Pons (tissue), 1 donor: ENCODE measurements at places on chromosomes 7 and 10.

- DNase-seq = no peak
These were observed 1077.1 kb upstream of the C7orf33 start for GRCh38 chr7:147513451-147513850.

- peak; percentile 99 for DNase-seq
These were observed 16.5 kb downstream of the ANLN start for GRCh38 chr7:36406156-36406555.

GRCh38 chr10:22853906-22854447, 73.9 kb upstream of the ARMC3 start:
- no peak for DNase-seq

- DNase-seq = no peak
These were observed 211.6 kb downstream of the NEBL start for GRCh38 chr10:20685462-20685861.

DNA sequence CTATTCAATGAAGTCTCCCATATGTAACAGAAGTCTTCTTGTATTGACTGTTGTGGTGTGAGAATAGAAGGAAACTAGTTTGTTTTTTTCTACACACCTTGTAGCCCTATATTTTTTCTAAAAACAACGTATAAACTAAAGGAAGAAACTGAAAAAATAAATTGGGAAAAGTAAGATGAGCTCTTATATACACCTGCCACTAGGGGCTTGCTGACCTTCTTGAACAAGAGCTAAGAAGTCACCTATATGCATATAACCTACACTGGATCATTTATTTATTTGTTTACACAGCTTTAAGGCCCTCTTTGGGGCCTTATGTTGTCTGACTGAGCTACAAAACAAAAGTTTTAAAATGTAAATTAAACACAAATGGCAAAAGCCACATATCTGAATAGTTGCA, 383.0 kb downstream of the HPSE2 start:
- DNase-seq = no peak

DNA sequence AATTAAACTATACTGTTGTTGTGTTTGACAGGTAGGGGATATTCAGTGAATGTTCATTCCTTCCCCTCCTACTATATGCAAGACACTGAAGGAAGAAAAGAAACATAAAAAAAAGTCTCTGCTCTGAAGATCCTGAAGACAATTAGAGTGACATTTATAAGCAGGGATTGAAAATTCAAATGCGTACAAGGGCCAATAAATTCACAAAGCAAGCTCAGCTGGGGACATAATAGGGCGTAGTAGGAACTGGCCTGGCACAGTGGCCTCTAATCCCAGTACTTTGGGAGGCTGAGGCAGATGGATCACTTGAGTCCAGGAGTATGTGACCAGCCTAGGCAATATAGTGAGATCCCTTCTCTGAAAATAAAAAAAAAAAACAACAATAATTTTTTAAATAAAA, 104.9 kb upstream of the KMT2E start:
- DNase-seq = no peak

DNA sequence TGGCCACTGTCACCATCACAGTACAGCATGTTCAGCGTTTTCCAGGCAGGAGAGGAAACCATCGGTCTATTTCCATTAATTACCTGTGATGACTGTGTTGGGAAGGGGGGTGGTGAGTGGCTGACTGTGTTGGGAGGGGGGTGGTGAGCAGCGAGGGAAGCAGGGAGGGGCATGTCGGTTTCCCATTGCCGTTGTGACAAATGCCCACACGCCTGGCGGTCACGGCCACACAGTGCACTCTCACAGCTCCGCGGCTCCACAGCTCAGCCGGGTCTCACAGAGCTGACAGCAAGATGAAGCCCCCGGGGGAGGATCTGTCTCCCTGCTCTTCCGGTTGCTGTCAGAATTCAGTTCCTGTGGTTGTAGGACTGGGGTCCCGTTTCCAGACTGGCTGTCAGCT, 39.0 kb downstream of the AP5Z1 start:
- no peak for DNase-seq

DNA sequence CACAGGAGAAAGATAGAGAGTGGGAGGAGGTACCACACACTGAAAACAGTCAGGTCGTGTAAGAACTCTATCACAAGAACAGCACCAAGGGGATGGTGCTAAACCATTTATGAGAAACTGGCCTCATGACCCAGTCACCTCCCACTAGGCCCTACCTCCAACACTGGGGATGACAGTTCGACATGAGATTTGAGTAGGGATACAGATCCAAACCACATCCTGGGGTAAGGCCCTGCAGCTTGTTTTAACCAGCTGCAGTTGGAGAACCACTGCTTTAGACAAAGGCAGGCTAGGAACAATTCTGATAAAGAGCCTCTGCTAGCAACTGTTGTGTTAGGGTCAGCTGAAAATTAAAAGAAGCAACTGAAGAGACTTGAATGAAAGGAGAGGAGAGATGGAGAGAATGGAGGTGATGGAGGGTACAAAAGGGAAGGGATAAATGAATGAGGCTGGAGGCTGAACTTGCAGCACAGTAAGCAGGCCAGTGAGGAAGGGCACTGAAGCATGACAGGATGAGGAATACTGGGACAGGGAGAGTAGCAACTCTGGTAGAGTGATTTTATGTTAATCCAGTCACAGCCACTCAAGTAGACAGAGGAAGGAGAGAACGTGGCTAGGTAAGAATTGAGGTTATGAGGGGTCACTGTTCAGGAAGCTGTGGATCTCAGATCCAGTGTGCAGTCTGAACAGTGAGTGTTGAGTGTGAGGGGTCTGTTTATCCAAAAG, 23.6 kb downstream of the MEST start:
- DNase-seq = no peak

- no peak for DNase-seq
These were observed 31.4 kb downstream of the C10orf90 start for GRCh38 chr10:126639084-126639483.

GRCh38 chr10:60148266-60148840, 241.3 kb downstream of the ANK3 start:
- no peak for DNase-seq

- DNase-seq = no peak
These were observed 398.1 kb upstream of the C7orf33 start for GRCh38 chr7:148192491-148192890.

GRCh38 chr10:71774916-71775702, 1.8 kb upstream of the VSIR start:
- DNase-seq = peak; percentile 72

DNA sequence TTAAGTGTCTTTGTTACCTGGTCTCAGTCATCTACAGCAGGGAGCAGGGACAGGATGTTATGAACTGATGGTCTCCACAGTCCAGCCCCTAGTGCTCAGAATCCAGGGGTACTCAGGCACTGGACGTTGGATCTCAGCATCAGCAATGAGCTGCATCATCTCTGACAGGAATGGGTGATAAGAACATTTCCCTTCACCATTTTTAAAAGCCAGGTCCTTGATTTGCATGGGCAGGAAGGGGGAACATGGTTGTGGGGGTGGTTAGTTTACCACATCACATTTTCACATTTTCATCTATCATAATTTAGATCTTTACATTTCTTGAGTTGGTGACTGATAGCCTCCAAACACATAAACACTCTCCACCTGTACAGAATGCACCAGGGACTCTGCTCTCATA, 427.8 kb upstream of the NPVF start:
- DNase-seq = no peak

GRCh38 chr10:79023240-79024162, 45.3 kb upstream of the ZMIZ1 start:
- DNase-seq = no peak

GRCh38 chr10:132560241-132560731, 22.7 kb downstream of the INPP5A start:
- no peak for DNase-seq

GRCh38 chr10:87618566-87619423, 40.9 kb upstream of the PAPSS2 start:
- no peak for DNase-seq

DNA sequence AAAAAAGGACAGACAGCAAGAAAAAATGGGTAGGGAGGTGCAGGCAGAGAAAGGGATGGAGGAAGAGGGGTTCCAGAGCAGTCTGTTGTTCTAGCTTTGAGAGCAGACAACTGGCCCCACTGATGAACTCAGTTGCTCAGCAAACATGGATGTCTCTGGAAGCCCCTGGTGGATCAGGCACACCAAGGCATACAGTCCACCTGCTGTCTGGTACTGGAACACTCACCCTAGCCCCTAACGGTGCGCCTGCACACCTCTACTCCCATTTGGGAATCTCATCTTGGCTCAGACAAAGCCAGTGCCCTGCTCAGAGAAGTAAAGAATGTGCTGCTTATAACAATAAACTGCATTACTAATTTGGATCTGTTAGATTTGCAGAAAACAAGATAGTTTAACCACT, 7.7 kb downstream of the MACROH2A2 start:
- no peak for DNase-seq

DNA sequence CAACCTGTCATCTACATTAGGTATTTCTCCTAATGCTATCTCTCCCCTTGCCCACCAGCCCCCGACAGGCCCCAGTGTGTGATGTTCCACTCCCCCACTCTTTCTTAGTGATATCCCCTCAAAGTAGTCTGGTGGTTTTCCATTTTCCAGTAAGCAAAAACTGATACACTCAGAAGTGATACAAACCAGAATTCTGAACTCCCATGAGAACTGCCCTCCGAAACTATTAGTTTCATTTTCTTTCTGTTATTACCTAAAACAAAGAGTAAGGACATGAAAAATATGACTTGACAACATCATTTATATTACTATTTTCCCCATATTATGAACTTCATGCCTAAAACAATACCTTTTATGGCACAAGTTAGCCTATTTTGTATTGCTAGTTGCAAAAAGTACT, 175.0 kb downstream of the OTUD1 start:
- no peak for DNase-seq
